Posterior vena cava (tissue), 2 donors: ENCODE measurements at places on chromosomes 6 and 20. TPM values are rescaled to one million over a fixed set of nuclear protein-coding genes. Genes with fewer than 3 reads are reported as not detected.

DNA sequence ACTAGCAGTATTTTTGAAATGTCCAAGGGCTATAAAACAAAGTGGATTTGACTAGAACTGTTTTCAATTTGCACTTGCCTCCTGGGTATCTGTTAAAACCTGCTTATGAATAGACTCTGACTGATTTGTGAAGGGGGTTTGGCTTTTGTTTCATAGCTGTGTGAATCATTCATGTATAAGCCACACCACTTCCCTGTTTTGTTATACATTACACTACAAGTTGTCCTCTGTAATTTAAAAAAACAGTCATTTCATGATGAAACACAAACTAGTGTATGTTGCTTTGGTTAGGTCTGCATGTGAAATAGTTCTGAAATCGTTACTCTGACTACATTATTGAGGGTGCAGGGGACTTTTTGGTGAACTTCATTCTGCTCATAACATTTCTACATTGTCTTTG lies 121.7 kb downstream of the NKAIN2 start:
- no peak for DNase-seq

DNA sequence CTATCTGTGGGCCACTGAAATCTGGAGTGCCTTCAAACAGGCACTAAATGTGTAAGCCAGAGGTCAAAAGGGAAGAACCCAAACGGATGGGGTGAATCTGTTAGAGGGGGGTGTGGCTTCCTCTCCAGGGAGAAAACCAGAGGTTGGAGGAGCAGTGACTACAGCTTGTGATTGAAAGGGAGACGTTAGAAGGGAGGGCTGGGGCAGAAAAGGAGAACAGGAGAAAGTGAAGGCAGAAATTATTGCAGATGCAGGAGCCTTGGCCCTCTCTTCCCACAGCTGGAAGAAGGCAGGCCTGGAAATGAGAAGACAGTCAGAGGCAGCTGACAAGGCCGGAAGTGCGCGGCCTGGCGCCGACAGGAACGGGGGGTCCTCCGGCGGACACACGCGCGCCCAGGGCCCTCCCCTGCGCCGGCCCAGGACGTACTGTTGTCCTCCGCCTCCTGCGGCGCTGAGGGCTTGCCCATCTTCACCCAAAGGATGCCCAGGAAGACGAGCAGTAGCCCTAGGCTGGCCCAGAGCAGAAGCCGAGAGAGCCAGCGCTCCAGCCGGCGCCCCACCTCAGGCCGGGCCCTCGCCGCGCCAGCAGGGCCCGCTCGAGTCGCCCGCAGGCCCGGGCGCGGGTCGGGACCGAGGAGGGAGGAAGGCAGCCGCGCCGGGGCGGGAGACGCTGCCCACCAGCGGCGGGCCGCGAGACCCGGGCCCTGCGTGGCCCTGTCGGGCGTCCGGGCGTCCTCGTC lies 806 bp downstream of the LEMD2 start:
- DNase-seq, result peak; percentile 96

- no peak for DNase-seq
Measured at GRCh38 chr6:130282234-130282995, 59.7 kb upstream of the SAMD3 start.

TSPO2 gene
- not detected for total RNA-seq

DNA sequence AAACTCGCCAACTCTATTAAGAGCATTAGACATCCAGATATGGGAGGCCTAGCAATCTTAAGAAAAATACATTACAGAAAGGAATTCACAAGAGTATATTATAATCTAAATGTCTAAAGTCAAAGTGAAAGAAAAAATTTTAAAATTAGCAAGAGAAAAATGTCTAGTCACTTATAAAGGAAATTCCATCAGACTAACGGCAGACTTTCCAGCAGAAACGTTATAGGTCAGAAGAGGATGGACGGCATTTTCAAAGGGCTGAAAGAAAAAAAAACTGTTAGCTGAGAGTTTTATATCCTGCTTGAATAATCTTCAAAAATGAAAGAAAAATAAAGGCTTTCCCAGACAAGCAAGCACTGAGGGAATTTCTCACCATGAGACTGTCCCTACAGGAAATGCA lies 269.0 kb downstream of the HDGFL1 start:
- no peak for DNase-seq

CD109 gene
- total RNA-seq, result 20.4 TPM

GRCh38 chr6:157244780-157245179 lies 78.5 kb downstream of the TMEM242 start:
- peak; percentile 5 for DNase-seq

GRCh38 chr20:48845721-48846306 lies 18.0 kb upstream of the PREX1 start:
- DNase-seq, result no peak

SYCP2L gene
- total RNA-seq, result 0.71 TPM

SIRPB1 gene
- 11.2 TPM for total RNA-seq

DNA sequence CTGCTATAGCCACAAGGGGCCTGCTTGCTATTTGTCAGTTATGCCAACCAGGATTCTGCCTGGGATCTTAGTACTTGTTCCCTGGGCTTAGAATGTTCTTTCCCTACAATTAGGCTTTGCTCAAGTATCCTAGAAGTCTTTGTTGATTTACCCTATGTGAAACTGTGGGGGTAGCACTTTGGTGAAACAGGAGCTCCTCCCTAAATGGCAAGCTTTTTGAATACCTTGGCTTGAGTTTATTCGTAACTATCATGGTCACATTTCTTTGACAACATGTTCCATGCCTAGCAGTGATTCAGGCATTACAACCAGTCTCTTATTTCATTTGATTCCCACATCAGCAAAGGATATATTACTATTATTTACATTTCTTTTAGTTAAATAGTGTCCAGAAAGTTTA lies 21.2 kb downstream of the AFDN start:
- no peak for DNase-seq

DNA sequence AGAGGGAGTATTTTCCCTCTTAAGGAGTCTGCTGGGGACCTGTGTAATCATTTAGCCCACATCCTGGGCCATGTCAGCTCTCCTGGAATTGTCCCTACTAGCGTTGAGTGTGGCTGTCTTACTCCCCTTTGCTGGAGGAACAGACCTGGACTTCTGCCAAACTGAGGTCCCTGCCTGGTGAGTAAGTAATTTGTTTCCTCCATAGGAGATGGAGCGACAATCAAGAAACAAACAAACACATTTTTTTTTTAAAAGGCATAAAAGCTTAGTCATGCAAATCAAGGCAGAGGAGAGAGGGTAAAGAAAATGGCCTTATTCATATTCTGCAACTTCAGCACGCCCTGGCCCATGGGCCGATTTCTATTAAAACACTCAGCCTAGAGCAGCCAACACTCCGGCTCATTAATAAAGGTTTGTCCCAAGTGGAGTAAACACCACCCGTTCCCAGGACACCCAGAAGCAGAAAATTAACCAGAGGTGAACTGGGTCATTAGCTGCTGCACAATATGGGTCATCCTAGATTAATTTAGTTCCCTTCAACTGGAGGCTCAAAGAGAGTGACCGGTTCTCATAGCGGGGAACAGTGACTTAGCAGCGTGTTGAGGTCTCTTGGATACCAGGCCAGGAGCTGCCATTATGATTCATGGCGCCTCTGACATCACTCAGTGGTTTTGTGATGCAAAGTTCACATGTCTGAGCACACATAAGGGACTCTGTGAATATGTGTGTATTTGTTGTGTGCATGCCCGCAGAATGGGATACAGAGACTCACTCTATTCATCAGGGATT lies 165.0 kb upstream of the SULF2 start:
- DNase-seq, result no peak

- DNase-seq, result no peak
Measured at GRCh38 chr6:125919618-125920017, 37.0 kb upstream of the HINT3 start.

COL10A1 gene
- total RNA-seq, result not detected

DNA sequence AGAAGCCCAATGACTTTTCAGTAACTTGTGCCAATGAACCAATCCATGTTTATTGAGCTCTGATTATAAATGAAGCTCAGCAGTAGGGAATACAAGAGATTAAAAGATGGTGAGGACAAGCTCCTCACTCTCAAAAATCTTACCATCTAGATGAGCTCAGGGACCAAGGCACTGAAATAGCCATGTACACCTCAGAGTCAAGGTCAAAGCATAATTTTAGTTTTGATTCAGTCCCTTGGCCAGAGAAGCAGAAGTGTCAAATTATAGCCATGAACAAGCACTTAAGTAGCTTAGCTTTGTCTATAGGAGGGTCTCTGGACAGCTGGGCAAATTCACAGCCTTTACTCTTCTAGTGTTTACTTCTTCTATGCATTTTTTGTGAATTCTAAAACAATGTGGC lies 131.0 kb upstream of the DTNBP1 start:
- DNase-seq, result no peak

DNA sequence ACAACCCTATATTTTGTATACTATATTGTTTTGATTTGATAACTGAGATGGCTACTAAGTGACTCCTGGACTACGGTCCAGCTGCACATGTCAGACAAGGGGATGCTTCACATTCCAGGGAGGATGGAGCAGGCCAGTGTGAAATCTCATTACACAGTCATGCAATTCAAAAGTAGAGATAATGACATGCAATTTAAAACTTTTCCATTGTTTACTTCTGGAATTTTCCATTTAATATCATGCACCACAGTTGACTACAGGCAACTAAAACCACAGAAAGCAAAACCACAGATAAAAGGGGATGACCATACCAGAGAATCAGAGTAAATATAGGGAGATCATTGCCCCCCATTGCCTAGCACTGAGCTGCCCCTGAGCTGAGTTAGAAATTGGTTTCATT lies 366.4 kb downstream of the BTBD9 start:
- no peak for DNase-seq

DNA sequence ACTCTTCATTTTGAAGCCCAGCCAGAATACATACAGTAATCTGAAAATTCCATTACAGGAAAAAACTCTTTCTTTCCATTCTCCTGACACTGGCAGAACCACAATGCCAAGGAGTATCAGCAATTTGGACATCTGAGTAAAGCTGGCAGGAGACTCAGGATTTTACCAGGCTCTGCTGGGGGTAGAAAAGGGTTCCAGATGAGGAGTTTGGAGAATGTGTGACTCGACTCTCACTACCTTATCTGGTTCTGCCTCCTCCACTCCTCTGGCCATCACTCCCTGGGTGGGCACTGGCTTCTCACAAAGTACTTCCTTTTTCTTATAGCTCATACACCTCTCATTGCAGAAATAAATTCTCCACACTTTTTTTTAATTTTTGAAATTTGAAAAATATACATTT lies 10.6 kb upstream of the WFDC8 start:
- no peak for DNase-seq

- no peak for DNase-seq
Measured at GRCh38 chr6:53959717-53960116, 151.5 kb upstream of the MLIP start.

HCK gene
- total RNA-seq, result 26.9 TPM

DNA sequence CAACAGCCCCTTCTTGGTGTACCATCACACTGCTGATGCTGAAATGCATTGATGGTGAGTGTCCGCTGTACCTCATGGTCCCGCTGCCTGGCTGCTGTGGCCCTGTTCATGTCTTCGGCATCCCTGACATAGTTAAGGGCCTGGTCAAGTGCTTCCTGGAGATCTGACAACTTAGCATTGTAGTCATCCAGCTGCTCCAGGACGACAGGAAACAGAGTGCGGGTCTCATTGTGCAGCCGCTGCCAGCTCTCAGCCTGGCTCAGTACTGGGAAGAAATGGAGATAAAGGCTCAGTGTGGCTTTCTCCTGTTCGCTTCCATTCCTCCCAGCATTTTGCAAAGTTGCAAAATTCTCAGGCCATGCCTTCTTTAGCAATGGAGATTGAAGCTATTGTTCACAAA lies 81.8 kb downstream of the LAMA4 start:
- no peak for DNase-seq
